Activated gamma-delta T cell treated with Interleukin-2 at 50 U/mL for 16 hours (primary cell): ENCODE measurements at places on chromosomes 2 and 18.

DNA sequence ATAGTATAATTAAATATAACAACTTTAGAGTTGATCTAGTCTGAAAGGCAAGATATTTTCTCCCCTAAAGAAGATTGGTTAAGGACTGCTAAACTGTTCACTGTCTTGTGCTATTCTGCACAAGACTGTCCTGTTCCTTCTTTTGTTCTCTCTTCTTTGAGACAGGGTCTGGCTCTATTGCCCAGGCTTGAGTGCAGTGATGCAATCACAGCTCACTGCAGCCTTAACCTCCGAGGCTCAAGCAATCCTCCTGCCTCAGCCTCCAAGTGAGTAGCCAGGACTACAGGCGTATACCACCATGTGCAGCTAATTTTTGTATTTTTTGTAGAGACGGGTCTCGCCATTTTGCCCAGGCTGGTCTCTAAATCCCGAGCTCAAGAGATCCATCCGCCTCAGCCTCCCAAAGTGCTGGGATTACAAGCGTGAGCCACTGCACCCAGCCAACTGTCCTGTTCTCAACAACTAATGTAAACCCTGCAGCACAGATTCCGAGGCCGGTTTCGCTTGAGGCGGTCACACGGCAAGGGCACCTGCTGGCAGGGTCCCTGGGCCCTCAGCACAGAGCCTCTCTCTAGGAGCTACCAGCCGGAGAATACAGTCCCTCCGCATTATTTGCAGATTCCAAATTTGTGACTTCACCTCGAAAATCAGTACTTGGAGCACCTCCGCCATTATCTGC is 16.4 kb downstream of the PXDN start:
- DNase-seq = no peak

- no peak for DNase-seq
These were observed 44.4 kb downstream of the TRIB2 start for GRCh38 chr2:12761104-12761503.

GRCh38 chr18:58194028-58194427 is 150.0 kb downstream of the NEDD4L start:
- no peak for DNase-seq

DNA sequence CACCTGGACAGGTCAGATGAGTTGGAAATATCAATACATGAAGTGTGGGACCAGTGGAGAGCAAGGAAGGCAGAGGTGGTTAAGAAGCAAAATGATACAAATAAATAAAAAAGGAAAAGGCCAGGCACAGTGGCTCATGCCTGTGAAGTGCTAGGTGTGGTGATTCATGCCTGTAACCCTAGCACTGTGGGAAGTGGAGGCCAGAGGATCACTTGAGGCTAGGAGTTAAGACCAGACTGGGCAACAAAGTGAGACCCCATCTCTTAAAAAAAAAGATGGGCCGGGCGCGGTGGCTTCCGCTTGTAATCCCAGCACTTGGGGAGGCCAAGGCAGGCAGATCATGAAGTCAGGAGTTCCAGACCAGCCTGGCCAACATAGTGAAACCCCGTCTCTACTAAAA is 2.9 kb downstream of the STON1 start:
- no peak for DNase-seq
